Stimulated activated CD8-positive, alpha-beta memory T cell treated with anti-CD3 and anti-CD28 coated beads, Interleukin-4, amount 100 ng/mL, for 4 hours (primary cell): ENCODE measurements at places on chromosomes 13 and 19.

- DNase-seq: no peak
Observed at GRCh38 chr19:4089400-4089908, 22.8 kb upstream of the ZBTB7A start.

DNA sequence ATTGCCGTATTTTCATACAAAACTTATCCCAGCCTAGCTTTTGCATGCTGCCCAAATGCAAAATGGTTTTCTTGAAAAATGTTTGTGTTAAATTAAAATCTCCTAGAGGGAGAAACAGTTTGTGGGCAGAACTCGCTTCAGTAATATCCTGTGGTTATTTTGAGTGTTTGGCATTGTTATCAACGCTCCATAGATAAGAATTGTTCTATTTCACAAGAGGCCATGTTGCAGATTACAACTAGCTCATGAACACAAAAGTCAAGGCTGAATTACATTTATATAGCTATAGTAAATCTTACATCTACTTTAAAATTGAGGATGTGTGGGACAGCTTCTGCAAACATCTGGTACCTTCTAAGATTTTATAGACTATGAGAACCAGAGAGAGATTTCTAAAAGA, 447.9 kb downstream of the DCT start:
- no peak for DNase-seq

DNA sequence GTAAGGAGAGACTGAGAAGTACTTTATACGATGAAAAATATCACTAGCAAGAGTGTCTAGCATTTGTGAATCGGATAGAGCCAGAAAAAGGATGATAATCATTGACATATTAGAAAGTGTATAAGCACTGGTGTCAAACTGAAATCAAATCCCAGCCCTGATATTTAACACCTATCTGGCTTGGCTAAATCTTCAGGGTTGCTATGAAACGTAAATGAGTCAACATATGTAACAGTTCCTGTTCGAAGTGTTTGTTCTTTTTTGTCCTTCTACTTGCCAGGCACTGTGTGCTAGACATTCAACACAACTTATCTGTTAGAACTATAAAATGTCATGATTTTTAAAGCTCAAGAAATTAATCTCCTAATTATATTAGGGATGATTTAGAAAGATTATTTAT, 40.8 kb downstream of the SERPINE3 start:
- DNase-seq: no peak

GRCh38 chr13:59495936-59496512, 667.7 kb downstream of the DIAPH3 start:
- no peak for DNase-seq

DNA sequence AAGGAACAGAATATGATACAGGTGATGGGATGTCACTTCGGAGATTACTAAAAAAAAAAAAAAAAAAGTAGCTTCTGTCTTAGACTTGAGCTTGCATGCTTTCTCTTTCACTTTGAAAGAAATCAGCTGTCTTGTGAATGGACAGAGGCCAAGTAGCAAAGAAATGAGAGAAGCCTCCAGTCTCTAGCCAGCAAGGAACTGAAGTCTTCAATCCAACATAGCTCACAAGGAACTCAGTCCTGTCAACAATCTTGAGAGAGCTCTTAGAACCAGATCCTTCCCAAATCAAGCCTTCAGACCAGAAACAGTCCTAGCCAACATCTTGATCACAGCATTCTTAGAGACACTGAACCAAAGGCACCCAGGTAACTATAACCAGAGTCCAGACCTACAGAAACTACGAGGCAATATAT, 7.7 kb downstream of the N4BP2L2 start:
- DNase-seq: no peak

DNA sequence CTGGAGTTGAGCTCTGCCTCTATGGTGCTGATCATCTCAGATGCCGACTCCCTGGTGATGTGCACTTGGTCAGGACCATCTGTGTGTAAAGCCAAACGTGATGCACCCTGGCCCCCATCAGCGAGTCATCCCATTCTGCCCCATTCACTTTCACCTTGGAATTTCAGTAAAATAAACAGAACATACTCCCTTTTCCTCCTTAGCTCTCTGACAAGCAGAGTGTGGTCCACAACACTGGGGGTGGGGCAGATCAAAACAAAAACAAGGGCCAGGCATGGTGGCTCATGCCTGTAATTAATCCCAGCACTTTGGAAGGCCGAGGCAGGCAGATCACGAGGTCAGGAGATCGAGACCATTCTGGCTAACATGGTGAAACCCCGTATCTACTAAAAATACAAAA, 12.3 kb downstream of the CEACAM20 start:
- DNase-seq: no peak

GRCh38 chr13:86383561-86383960, 584.3 kb upstream of the SLITRK6 start:
- DNase-seq: no peak

- no peak for DNase-seq
Observed at GRCh38 chr19:51681286-51681941, 11.7 kb upstream of the SPACA6 start.

GRCh38 chr19:34332027-34332760, 32.8 kb upstream of the GPI start:
- no peak for DNase-seq

- DNase-seq: no peak
Observed at GRCh38 chr13:45521297-45521696, 56.6 kb downstream of the COG3 start.

DNA sequence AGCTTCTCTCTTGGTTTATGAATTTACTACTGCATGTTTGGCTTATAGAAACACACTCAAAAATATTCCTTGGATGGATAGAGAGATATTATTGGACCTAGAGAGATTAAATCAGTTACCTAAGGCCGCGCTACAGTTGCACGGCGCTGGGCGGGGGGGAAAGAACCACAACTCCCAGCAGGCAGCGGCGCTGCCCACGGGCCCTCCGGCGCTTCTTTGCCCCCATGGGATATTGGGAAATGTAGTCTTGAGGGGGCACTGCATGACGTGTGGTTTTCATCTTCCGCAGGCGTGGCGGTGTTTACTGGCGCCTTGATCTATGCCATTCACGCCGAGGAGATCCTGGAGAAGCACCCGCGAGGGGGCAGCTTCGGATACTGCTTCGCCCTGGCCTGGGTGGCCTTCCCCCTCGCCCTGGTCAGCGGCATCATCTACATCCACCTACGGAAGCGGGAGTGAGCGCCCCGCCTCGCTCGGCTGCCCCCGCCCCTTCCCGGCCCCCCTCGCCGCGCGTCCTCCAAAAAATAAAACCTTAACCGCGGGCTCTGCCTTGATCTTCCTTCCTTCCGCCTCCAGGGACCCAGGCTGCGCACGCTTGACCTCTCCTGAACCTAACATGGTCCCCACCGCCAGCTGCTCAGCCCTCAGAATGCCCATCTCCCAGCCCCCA, 4.8 kb downstream of the EMP3 start:
- peak; percentile 48 for DNase-seq

- no peak for DNase-seq
Observed at GRCh38 chr19:5828661-5829566, 10.6 kb downstream of the FUT6 start.

DNA sequence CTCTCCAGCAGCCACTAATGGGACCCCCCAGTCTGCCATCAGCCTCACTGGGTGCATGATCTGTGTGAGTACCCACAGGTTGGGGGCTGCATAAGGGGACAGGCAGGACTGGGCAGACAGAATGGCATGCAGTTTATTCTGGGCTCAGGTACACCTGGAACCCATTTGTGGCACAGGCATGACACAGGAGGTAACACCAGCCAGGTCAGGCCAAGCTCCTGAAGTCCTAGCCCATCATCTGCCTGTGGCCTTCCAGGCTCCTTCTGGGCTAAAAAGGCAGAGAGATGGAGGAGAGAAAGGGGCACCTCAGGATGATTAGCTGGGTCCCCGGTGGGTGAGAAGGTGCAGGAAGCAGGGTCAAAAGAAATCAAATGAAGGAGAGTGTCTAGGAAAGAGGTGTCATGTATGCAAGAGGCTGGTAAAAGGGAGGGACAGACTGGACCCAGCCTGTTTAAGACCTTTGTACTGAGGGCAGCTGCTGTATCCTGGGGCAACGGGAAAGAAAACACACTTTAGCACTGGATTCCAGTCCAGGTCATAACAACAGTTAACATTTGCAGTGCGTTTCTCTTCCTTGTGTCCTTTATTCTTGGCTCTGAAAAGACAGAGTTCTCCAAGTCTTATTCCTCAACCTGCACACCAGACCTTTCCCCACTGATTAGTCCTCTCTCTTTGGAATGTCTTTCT, 20.2 kb upstream of the DGKH start:
- no peak for DNase-seq

DNA sequence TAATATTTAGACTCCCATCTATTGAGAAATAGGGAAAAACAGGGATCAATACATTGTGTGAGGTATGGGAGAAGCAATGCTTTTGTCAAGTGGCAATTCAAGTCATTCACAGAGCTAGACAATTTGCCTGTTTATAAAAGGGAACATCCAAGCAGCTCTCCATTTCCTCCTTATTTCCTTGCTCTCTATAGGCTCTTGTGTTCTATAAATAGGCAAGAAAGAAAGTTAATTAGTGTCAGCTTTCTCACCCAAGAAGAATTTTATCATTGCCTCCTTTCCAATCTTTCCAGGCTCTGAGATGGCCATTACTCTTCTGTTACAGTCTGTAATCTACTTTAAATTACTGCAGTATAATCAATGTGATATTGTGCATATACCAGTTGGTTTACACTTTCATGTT, 199.9 kb downstream of the LHFPL6 start:
- no peak for DNase-seq

- DNase-seq: peak; percentile 60
Observed at GRCh38 chr19:3721131-3721886, 13.1 kb downstream of the TJP3 start.

- no peak for DNase-seq
Observed at GRCh38 chr13:80336370-80336769, 4.6 kb downstream of the SPRY2 start.

- DNase-seq: no peak
Observed at GRCh38 chr13:70255406-70255991, 147.2 kb upstream of the KLHL1 start.

DNA sequence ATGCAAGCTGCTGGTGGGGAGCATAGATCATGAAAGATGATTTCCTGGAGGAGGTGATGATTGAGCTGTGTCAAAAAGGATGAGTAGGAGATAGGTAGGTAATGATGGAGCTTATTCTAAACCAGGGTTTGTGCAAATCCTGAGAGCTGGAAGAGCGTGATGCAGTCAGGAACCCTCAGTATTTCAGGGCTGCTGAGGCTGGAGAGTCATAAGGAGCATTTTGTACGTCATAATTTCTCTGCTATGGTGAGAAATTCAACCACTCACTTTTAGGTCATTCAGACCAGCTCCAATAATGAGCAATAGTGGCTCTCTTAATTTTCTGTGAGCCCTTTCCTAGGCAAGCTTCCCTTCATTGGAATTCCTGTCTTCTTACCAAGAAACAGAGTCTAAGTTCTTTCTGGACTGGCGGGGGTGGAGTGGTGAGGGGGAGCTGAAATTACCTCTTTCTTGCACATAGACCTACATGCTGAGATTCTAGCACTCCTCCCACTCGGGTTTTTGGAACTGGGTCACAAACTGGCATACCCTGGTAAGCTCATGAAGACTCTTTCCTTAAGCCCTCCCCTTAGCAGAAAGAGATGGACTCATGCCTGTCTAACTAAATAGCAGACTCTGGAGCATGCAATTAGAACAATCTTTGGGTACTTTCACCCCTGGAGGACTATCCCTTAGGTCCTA, 62.2 kb upstream of the MYCBP2 start:
- DNase-seq: no peak

DNA sequence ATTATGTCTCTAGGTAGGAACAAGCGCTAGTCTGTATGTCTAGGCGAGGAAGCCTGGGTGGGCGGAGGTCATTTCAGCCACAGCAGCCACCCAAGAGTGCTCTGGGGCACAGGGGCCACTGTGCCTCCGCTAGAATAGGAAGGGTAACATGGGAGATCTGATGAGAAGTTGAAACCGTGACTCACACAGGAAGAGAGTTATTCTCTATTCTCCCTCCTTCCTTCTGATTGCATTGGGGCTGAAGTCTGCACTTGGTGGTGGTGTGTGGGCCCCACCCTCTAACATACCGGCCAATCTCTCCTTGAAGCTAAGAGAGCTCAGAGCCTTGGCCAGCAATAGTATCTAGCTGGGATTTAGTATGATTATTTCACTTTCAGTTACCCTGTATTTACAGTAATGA, 20.3 kb upstream of the GGACT start:
- no peak for DNase-seq

DNA sequence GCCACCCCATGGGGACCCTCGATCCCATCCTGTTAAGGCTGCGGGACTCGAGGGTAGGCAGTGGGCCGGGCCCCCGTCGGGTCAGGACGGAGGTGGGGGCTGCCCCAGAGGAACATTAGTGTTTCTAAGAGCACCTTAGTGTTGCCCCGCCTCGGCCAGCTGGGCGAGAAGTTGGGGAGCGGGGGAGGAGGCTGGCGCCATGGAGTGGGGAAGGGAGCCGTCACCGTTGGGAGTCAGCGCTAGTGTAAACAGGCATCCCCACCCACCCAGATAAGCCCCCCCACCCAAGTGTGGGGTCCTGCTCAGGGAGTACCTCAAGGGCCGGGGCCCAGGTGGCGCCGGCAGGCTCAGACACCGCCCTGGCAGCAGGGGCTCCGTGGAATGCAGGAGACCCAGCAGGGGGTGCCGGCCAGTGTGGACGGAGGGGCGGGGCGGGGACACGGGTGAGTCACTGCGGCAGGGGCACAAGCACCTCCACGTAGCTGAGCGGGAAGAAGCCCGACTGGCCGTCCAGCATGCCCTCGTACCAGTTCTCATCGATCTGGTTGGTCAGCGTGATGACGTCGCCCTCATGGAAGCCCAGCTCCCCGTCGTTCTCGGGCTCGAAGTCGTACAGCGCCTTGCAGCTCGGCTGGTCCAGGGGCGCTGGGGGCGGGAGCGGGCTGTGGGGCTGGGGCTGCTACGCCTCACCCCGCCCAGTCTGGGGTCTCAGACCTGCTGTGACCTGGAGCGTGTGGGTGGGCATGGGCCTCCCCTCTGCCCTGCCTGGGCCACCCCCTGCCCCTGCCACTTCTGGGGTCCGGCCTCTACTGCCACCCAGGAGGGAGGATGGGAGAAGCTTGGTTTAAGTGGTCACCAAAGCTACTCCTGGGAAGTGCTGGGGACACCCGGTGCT, 18.0 kb downstream of the MPND start:
- DNase-seq: no peak

DNA sequence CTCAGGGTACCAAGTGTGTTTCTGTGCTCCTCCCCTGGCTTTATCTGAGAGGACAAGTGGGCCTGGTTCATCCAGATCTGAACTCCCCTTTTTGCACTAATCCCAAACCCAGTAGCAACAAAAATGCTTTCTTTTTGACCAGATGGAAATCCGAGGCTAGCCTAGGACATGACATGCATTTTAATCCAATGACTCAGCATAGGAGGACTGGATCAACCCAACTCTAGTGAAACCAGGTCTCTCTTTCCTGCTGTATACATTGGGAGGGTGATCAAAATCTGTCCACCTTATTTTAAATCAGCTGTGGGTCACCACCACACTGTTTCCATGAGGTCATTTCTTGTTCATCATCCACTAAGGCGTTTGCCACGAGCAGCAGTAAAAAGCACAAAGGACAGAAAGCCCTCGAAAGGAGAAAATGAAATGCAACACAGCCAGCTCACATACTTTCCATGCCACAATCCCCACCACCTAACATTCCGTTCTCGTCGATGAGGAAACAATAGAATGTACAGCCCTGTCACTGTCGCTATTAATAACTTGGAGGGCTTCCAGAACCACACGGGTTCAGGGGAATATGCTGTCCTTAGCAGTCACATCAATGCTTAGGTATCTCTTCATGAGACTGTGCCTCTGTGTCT, 543.0 kb downstream of the IRS2 start:
- no peak for DNase-seq

GRCh38 chr19:18848878-18849661, 17.3 kb downstream of the UPF1 start:
- no peak for DNase-seq

GRCh38 chr13:78701383-78701782, 42.4 kb upstream of the OBI1 start:
- DNase-seq: no peak
